ENCODE measurements at places on chromosomes 2 and 18.
A peak's percentile ranks its signal among the peaks of the same experiment; 100 is the strongest.

DNA sequence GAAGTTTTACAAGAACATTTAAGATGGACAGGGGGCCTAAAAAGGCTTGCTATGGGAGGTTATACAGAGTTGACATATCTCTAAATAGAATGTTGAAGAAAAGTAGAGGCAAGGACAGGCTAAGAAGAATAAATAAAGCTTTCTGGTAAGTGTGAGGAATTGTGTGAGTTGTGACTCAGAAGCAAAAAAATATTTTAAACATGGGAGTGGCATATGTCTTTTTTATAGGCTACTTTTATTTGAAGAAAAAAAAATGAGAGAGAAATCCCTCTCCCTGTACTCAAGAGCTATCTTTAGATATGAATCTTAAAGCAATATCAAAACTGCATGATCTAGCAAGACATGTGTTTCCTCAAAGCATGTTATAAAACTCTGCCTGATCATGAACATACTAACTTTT, 41.1 kb downstream of the RAB3GAP1 start:
- DNase-seq: no peak

GRCh38 chr2:124025891-124026434, 876 bp downstream of the CNTNAP5 start:
- DNase-seq: no peak

- DNase-seq: no peak
These were observed at the start of gene DOK6 for GRCh38 chr18:69400253-69400975. TSS of gene DOK6 (plus strand) at chr18:69400888.

- DNase-seq: no peak
These were observed 89.1 kb upstream of the MBOAT2 start for GRCh38 chr2:9092383-9093282.

DNA sequence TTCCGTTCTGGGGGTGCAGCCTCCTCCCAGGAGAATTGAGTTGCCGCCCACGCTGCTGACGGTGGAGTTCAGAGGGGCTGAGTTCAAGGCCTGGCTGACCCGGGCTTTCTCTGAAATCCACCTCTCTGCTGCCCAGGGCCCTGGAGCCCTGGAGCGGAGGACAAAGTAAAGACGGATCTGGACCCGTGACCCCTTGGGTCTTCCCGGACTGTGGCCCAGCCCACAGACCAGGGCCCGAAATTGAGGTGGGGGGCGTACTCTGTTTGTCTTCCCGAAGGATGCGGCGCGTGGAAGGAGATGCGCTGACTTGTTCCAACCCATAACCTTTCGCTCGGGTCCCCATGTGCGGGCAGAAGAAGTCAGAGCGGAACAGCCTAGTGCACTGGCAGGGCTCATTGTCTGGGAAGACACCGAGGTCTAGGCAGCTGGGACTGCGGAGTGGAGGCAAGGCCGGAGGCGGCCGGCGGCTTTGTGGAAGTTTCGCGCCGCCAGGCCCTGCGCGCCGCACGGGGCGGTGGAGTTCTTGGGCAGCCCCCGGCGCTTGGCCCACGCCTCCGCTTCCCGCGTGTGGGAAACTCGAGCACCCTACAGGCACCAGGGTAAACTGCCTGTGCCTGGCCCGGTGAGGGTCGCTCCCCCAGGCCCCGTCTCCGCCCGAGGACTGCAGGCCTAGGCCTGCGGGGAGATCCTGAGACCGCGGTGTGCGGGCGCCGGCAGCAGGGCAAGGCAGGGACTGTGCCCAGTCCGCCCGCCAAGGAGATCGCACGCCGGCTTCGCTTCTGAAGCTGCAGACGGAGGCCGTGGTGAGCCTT, 9.8 kb downstream of the POU3F3 start:
- DNase-seq: no peak

DNA sequence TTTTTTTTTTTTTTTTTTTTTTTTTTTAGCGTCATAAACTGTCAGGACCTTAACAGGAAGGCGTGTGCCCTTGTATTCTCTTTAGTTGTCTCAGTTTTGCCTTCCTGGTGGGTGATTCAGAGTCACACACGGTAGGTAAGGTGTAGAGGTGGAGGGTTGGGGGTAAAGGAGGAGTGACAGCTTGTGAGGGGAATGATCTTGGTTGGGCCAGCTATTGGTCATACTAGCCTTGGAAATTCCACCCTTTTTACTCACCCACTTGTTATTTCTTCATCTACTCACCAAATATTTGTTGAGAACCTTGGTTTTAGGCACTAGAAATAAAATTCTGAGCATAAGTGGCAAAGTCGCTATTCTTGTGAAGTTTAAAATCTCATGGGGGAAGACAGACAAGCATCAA, 22.2 kb downstream of the SMIM21 start:
- DNase-seq: no peak

DNA sequence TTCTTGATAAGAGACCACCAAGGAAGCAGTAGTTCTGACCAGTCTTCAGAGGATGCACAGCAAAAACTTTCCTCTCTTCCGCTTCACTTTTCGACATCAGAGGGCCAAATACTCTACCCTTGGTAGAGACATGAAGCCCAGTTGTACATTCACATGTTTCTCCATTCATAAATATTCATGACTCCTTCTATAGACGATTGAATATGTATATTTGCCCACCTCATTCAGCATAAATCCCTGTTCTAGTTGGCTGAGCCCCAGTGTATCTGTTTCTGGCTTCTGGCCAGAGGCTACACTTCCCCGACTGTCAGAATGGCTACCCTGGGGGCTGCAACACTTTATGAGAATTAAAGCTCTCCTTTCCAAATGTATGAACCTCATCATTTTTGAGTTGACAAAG, 258.5 kb downstream of the ASXL3 start:
- no peak for DNase-seq

DNA sequence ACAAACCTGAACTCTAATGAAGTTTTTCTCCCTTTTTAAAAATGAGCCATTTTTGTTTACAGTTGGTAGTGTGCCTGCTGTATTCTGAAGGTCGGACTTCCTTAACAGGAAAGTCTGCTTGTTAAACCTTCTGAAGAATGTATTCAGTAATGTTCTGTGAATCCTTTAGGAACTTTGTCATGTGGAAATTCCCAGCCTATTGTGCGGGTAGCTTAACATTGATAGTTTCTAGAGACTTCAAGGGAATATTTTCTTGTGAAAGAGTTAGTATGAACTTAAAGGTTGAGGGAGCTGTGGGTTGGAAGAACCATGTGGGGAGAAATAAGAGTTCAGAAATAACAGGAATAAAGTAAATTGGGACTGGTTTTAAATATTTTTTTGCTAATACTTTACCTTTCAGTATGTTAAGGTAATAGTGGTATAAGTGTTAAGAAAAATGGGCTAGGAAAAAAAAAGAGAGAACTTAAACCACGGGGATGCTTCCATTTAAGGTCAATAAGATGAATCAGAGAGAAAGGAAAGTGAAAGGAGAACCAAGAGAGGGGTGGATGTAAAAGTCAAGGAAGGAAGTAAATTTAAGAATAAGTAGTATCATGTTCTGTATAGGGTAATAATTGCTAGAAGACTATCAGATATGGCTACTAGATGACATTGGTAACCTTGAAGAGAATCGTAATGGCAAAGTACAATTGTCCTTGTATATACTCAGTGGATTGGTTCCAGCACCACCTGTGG, 90.5 kb downstream of the PMS1 start:
- DNase-seq: no peak

- no peak for DNase-seq
These were observed 19.4 kb downstream of the THAP4 start for GRCh38 chr2:241617431-241618154.

DNA sequence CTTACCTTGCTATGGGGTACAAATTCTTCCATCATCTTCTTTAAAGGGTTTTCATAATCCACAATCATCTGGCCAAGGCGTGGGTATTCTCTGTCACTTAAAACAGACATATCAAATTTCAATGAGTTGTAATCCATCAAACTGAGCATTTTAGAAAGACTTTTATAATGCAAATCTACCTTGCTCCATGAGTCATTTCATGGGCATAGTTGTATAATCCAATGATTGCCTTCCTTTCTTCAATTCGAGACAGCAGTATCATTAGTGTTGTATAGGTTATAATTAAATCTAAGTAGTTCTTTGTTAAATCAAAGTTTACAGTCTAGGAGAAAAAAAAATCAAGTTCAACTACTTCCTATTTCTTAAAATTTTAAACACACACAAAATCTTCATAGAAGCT, 36.3 kb downstream of the NCKAP1 start:
- no peak for DNase-seq

GRCh38 chr18:59049721-59050660, 89.7 kb upstream of the SEC11C start:
- no peak for DNase-seq

GRCh38 chr18:57202881-57203280, 56.0 kb downstream of the BOD1L2 start:
- no peak for DNase-seq

DNA sequence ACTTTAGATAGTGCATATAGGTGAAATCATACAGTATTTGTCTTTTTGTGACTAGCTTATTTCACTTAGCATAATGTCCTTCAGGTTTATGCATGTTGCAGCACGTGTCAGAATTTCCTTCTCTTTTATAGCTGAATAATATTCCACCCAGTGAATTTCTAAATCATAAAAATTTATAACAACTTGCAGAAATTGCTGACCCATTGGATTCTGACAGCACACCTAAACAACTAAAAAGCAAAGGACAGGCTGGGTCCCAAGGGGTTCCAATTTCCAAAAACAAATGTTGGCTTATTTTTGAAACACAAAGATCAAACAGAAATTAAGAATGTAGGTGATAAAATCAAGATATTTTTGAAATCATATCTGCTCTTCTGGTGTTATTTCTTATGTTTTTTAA, 86.5 kb upstream of the ACKR3 start:
- no peak for DNase-seq

GRCh38 chr2:109353806-109354745, 225.1 kb downstream of the SH3RF3 start:
- no peak for DNase-seq

DNA sequence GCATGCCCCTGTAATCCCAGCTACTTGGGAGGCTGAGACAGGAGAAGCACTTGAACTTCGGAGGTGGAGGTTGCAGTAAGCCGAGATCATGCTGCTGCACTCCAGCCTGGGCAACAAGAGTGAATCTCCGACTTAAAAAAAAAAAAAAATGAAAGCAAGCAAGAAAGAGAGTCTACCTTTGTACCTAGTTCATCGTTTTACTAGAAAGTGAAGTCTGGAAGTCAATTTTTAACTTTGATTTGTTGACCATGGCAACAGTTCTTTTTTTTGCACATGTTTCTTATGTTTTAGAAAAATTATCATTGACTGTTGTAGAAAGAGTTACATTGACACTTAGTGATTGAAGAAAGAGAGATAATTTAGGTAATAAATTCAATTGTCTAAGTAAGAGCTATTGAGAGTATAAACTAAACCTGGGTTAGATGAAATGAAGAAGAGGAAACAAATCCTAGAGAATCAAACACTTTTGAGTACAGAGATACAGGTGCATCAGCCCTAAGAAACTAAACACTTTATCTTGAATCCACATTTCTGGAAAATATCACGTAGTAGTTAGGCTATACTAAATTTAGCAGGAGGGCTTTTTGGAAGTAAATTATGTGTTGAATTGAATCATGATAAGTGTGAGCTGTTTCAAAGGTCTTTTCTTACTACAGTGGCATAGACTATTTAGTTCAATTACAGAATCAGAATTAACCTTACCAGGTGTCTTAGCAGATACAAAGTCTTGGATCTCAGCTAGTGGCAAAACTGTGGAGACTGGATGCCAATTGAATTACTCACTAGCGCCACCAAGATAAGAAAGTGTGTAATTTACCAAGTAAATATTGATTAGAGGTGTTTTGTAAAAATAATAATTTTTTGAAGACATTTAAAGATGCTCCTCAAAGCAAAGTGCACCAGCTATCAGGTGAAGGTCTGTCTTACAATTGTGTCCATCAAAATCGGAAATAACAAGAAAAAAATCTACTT, 303.4 kb upstream of the NRXN1 start:
- no peak for DNase-seq

GRCh38 chr2:4533806-4534205, 830.4 kb downstream of the DCDC2C start:
- no peak for DNase-seq

- no peak for DNase-seq
These were observed 1.8 kb upstream of the SULT6B1 start for GRCh38 chr2:37190290-37190689.

DNA sequence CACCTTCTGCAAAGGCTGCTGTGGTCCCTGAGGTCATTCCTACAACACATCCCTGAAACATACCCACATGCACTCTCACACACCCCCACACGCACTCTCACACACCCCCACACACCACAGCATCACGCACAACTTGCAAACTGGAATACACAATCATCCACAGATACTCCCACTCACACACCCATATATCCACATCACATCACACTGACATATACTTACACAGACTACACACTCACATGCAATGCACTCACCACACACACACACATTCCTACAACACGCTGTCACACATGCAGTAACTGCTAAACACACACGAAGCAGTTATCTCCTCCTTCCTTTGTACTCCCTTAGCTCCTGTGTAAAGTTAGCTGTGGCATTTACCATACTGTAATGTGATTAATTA, 57.1 kb upstream of the PKDCC start:
- DNase-seq: no peak

GRCh38 chr2:78245394-78246135, 723.4 kb upstream of the LRRTM4 start:
- no peak for DNase-seq

- no peak for DNase-seq
These were observed 47.1 kb downstream of the KANSL3 start for GRCh38 chr2:96591054-96591453.

DNA sequence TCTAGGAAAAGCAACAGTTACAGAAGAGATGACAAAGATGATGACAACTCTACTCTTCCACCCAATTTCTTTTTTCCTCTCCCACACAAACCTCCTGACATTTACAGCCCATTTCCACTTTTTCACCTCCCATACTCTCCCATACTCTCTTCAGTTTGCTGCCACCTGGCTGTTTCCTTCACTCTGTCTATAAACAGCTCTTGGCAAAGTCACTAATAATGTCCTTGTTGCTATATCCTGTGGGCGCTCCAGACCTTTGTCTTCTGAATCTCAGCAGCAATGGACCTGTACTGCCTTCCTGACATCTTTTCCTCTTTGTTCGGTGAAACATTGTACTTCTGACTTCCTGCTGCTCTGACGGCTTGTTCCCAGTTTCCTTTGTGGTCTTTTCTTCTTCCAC, 60.7 kb upstream of the CAVIN2 start:
- no peak for DNase-seq

- DNase-seq: no peak
These were observed 117.0 kb downstream of the LAMA1 start for GRCh38 chr18:7000484-7001096.

DNA sequence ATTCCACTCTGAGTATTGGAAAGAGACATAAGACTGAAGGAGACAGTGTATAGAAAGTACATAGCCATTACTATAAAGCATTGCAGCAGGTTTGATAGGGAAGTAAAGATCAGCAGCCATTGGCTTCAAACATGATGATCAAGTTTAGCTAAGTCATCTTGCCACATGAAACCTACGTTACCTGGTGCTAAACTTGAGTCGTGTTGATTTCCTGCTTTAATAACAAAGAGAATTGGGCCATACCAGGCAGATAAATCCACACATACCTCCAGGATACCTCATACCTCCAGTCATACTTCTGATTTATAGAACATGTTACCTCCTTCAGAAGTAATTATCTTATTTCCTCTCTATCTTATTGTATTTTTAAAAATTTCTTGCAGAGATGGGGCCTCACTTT, 10.3 kb upstream of the KYNU start:
- DNase-seq: no peak

DNA sequence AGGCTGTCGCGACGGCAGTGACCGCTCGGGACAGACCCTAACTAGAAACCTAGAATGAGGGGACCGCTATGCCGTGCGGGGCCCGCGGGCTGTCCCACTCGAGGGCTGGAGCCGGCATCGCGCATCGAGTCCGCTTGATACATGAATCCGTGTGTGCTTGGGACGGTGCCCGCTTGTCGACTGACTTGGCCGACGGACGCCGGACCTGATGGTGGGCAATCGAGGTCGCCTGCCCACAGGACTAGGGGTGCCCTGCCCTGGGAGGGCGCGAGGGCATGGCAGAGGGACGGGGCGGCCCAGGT, 749 bp upstream of the PTMA start:
- peak; percentile 33 for DNase-seq
